Right forelimb (tissue), 1 donor: ENCODE measurements at places on chromosomes 16 and 17.

- no peak for DNase-seq
Observed at GRCh38 chr16:1012722-1013592, 31.4 kb downstream of the SOX8 start.

GRCh38 chr16:46822270-46822669, 8.7 kb downstream of the C16orf87 start:
- DNase-seq: no peak

- DNase-seq: no peak
Observed at GRCh38 chr17:80855948-80856862, 135.4 kb upstream of the CHMP6 start.

DNA sequence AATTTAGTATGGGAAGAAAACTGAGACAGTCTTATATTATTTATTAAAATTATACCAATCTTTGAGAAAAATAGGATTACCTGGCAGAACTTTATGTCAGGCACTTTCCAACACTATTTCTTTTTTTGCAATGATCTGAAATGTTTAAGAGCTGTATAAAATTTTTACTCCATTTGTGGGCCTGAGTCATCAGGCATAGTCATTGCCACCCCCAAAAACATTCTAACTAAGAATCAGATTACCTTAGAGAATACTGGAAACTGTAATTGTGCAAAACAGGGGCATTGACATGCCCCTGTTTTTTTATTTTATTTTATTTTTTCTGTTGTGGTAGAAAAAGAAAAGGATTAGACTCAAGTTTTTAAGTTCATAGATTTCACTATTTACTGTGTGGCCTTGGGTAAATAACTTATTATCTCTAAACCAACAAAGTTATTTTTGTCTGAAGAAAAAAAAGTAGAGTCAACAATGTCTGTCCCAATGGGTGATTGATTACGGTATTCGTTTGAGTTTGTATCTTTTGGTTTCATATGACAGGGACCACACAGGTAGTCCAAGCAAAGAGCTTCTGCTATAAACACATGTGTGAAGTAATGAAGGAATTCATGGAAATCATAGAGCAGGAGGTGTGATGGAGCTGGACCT, 24.6 kb downstream of the VAT1L start:
- no peak for DNase-seq

- no peak for DNase-seq
Observed at GRCh38 chr16:89821438-89822187, 5.2 kb upstream of the FANCA start.

DNA sequence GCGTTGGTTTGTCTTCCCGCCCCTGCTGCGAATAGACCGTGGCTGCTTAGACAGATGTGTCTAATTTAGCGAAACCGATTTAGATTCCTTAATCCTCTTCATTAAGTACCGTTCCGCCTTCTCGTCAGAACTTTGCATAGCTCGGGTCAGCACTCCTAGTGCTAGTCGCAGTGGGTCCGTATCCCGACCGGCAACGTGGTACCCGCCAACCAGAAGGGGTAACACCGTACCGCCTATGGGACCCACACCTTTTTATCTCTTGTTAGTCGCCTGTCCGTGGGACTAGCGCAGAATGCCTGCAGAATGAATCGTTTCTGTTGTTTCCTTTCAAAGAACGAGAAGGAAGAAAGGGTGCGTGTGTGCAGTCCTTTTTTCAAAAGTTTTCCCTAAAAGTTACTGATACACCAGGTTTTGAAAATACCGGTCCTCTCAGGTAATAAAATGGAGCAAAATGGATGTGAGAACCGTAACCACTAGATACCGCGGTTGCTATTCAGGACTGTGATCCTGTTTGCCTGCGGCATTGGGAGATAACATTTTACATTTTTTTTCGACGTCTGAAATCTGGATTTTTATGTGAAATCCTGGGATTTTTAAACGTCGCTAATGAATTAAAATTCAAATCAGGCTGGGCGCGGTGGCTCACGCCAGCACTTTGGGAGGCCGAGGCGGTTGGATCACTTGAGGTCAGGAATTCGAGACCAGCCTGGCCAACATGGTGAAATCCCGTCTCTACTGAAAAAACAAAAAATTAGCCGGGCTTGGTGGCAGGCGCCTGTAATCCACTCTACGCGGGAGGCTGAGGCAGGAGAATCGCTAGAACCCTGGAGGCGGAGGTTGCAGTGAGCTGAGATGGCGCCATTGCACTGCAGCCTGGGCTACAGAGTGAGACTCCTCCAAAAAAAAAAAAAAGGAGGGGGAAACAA, 998 bp upstream of the SRSF1 start:
- no peak for DNase-seq

GRCh38 chr17:14737984-14738651, 437.2 kb downstream of the HS3ST3B1 start:
- DNase-seq: no peak

DNA sequence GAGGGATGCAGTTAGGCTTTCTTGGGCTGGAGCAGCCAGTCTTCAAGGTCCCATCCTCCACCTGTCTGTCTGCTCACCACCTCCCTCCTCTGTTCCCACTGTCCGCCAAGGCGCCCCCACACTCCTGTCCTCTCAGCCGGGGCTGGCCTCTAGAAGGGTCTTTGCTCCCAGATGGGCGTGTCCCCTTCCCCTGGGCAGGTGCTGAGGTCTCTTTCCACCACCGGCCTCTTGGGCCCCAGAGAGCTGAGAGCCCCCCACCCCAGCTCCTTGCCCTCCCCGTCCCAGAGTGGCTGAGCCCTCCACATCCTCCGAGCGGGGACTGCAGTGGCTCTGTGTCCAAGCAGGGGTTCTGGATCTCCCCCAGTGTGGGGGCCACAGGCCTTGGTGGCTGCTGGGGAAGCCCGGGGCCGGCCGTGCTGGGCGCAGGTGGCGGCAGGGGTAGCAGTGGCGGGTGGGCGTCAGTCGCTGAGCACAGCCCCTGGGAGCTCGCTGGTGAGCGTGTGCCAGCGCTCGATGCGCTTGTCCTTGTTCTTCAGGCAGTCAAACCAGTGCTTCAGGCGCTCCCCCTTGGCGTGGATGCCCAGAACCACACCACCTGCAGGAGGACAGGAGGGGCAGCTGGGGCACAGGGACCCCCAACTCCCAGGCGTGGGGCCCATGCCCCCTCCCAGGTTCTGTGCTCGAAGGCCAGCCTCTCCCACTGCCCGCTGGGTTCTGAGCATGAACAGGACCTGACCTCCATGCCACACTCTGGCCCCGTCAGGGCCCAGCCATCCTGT, 9.8 kb downstream of the SCGB1C2 start:
- DNase-seq: no peak

DNA sequence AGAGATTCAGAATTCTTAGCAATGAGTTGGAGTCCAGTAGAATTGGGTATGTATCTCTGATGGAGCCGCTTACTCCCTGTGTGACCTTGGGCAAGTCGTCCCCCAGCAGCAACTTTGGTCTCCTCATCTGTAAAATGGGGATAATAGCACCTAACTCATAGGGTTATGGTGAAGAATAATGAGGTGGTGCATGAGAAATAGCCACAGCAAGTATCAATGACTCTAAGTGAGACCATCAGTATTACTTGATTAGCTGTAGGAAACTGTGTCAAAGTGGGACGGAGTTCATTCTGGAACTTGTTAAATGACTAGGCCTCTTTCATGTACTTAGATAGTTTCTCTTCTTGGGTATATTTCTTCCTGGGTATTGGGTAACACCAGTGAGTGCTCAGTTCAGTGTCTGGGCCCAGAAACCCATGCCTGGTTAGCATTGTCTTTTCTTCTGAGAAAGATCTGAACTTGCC, 6.4 kb downstream of the PRKCB start:
- no peak for DNase-seq

- DNase-seq: no peak
Observed at GRCh38 chr17:38435795-38436194, 7.5 kb downstream of the ARHGAP23 start.

DNA sequence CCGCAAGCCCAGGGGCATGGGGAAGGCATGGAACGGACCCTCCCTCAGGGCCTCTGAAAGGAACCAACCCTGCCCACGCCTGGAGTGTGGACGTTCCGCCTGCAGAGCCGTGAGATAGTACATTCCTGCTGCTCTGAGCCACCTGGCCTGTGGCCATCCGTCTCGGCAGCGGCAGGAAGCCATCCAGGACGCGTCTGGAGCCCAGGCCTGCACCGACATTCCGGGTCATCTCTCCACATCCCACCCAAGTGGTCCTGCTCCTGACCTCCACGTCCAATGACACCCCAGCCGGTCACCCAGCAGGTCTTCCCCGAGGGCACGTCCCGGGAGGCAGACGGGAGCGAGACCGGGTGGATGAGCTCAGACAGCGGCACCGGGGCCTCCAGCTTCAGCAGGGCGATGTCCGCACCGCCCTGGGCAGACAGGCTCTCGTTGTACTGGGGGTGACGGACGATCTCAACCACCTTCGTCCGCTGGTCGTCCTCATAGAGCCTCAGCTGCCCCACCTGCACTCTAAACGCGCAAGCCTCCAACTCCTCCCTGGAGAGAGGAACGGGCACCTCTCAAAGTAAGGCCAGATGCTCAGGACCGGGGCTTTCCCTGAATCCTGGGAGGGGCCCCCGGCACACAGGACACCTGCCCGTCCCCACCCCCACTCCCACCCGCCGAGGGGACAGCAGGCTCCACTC, 21.3 kb upstream of the UBE2I start:
- DNase-seq: no peak

DNA sequence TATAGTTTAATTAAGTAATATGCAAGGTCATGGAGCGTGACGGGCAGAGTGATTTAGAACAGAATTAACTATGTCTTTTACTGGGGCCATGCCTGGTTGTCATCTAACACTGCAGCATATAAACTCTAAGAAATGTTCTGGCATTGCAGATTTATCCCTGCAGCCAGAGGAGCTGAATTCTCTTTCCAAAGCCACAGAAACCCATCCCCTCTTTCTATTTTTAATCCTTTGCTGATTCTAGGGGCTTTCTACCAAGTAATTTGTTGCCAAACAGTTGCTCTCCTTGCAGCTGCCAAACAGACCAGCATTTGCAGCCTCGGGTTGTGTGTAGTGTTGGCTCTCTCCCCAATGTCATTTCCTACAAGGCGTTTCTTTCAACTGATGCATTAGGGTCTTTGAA, 243.2 kb upstream of the MON1B start:
- DNase-seq: peak; percentile 52

DNA sequence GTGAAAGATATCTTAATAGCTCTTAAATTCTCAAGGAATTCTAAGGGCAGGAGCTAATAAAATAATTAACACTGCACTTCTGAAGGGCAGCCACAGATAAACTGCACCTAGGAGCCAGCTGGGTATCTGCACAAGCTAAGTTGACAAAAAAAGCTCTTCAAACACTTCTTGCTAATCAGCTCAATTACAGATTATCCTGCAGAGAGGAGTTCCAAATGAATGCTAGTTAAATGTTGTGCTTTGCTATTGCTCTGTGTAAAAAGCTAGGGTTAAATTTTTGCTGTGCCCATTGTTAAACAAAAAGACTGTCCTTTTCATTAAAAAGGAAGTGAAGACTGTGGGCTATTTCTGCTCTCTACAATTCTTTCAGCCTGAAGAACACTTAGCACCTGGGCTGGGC, 158.5 kb upstream of the SHISA6 start:
- no peak for DNase-seq

GRCh38 chr16:22063888-22064467, 28.4 kb upstream of the VWA3A start:
- DNase-seq: no peak

GRCh38 chr17:80908211-80908610, 83.4 kb upstream of the CHMP6 start:
- DNase-seq: no peak

DNA sequence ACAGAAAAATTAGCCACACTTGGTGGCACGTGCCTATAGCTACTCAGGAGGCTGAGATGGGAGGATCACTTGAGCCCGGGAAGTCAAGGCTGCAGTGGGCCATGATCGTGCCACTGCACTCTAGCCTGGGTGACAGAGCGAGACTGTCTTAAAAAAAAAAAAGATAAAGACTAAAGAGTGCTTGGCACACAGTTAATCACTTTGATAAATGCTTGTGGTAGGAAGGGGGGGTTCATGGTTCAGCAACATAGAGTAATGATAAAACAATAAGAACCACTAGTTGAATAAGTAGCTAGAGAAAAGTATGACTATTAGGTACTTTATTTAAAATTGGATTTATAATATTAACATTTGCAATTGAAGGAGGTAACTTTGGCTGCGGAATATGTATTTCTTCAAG, 43.3 kb downstream of the USP32 start:
- no peak for DNase-seq

DNA sequence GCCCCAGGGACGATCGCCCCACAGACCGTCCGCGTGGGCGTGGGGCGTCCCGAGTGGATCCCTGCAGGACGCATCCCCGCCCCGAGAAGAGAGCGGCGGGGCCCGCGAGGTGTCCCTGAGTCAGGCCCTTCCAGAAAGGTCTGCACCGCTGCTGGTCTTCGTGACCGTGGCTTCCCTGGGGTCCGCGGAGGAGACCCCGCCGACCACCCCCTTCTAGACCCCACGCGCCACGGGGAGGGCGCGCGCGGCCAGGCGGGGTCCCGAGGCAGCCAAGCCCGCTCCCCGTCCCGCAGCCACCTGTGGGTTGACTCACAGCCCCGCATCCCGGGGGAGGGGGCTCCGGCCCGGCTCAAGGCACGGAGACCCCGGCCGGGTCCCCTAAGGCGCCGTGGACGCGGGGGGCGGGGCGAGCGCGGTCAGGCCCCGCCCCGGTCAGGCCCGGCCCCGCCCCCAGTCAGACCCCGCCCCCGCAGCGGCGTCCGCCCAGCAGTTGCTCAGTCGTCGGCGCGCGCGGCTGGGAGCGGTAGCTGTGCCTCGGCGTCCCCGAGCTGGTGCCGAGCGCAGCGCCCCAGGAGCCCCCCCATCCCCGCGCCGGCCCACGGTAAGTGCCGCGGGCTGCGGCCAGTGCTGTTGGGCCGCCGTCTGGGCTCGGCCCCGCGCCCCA, at the start of gene BAIAP3:
TSS of gene BAIAP3 (plus strand) at position 497 of the 664 bp plus-strand sequence. CDS start 4,905 bp downstream, outside the sequence.
- DNase-seq: no peak

DNA sequence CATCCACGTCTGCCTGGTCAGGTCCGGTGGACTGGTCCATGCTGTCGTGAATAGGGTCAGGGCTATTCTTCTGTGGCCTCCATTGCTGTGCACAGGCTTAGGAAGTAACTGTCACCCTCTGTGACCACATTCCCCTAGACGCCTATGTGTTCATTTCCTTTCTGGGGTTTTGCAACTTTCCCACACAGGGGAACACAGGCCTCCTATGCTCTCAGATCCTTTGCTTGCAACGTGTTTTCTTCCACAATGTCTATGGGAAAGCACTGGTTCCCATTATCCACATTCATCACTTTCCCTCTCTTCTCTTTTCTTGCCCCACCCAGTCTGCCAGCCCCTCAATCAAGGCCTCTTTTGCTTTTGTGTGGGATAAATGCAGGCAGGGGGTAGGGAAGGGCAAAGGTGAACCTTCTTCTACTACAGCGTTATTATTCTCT, 43.2 kb upstream of the DNAJA2 start:
- DNase-seq: no peak
